Esophagus muscularis mucosa (tissue), 4 donors: ENCODE measurements at places on chromosomes 7 and 10.

DNA sequence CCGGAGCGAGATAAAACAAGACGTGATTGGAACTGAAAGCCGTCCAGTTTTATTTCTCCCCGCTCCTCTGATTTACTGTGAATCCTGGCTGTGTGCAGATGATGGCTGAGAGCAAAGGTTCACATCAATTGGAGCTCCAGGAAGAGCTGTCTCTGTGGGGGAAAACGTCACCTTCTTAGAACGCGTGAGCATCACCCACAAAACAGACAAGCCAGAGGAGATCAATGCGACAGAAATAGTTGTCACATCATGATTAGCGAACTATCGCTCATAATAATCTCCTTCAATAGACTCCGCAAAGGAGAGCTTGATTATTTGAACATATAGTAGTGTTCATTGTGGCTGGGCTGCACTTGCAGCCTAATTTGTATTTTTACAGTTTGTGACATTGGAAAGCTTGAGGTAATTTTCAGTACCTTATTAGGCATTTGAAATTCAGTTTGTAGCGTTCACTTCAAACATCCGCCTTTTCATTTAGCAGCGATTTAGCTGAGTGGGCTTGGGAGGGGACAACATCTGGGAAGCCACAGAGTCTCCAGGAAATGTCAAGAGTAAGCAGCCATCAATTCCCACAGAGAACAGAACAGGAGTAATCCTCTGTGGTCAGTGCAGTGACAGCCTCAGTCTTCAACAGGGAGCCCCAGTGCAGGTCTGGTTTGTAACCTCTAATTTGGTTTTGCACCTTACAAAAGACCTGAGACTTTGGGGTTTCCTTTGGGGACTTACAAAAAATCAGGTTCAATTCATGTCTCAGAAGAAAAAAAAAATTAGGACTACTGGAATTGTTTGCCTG is 276.8 kb upstream of the PFKP start:
- DNase-seq = no peak

- no peak for DNase-seq
These were observed 212.6 kb downstream of the WDR37 start for GRCh38 chr10:1268831-1269230.

- DNase-seq = no peak
These were observed 9.0 kb downstream of the CYP2W1 start for GRCh38 chr7:991729-992656.

- DNase-seq = no peak
These were observed 13.6 kb upstream of the KCND2 start for GRCh38 chr7:120259386-120259785.

GRCh38 chr10:47354165-47354564 is 6.0 kb downstream of the RBP3 start:
- no peak for DNase-seq
